ENCODE measurements at places on chromosomes 2 and 18. TPM values are rescaled to one million over a fixed set of nuclear protein-coding genes. Genes with fewer than 3 reads are reported as not detected.

Gene AGXT
- not detected for total RNA-seq

Gene MAB21L4
- 35.7 TPM for total RNA-seq

Gene KCNJ13
- not detected for total RNA-seq

Gene CRYGB
- not detected for total RNA-seq

Gene AMER3
- total RNA-seq: not detected

Gene TBR1
- 0.08 TPM for total RNA-seq

Gene DTNA
- 12.7 TPM for total RNA-seq

Gene GALNT1
- total RNA-seq: 82.5 TPM

DNA sequence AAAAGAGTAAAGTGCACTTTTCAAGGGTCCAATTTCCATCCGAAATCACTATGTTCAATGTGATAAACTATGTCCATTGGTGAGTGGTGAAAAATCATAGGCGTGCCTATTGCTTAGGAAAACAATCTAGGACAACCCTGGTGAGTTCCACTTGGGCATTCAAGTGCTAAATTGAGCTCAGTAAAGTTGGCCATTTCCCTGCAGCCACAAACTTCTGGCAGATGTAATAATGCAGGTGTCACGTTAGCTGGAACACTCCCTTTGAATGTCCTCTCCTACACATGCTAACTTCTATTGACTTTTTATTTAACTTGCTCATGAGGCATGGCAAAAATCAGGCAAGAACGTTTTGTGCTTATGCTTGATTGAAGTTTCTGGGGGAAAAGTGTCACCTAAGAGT, 67.1 kb downstream of the CPS1 start:
- no peaks in the 10 kb centered on the region for H3K4me1 ChIP-seq

GRCh38 chr2:71786291-71787107, 333.1 kb downstream of the DYSF start:
- H3K27me3 ChIP-seq: no peaks in the 10 kb centered on the region
- no peaks in the 10 kb centered on the region for H3K4me1 ChIP-seq
- no peak for DNase-seq
- H3K4me3 ChIP-seq: no peak overlapping the region
- H3K27ac ChIP-seq: no peak overlapping the region

- no peaks in the 10 kb centered on the region for H3K27me3 ChIP-seq
- no peak overlapping the region for H3K4me3 ChIP-seq
- H3K4me1 ChIP-seq: no peaks in the 10 kb centered on the region
- no peak for DNase-seq
- no peaks in the 10 kb centered on the region for H3K36me3 ChIP-seq
Measured at GRCh38 chr18:30748541-30748940, 294.0 kb downstream of the DSC3 start.

DNA sequence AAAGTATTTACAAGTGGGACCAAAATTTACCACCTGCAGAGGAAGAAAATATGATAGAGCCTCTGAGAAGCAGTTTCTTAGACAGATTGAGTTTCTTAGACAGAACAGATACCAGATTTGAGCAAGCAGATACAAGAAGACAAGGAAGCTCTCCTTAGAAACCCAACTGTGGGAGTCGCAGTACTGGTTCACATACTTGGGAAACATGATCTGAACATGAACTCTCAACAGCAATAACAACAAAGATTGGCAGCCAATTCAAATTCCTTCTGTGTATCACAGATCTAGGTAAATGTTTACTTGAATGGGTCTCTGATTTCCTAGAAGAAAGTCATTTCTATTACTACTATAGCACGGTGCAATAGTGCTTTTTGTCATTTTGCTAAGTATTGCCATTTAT, 82.1 kb downstream of the OLA1 start:
- no peak for DNase-seq
- peaks cover 4% of the 10 kb centered on the region for H3K36me3 ChIP-seq
- no peaks in the 10 kb centered on the region for H3K27me3 ChIP-seq
- H3K4me1 ChIP-seq: no peaks in the 10 kb centered on the region

GRCh38 chr2:226673314-226673723, 126.3 kb downstream of the IRS1 start:
- no peaks in the 10 kb centered on the region for H3K27me3 ChIP-seq
- no peak overlapping the region for H3K4me3 ChIP-seq
- H3K36me3 ChIP-seq: no peaks in the 10 kb centered on the region
- no peaks in the 10 kb centered on the region for H3K4me1 ChIP-seq
- peak; percentile 38 for DNase-seq

DNA sequence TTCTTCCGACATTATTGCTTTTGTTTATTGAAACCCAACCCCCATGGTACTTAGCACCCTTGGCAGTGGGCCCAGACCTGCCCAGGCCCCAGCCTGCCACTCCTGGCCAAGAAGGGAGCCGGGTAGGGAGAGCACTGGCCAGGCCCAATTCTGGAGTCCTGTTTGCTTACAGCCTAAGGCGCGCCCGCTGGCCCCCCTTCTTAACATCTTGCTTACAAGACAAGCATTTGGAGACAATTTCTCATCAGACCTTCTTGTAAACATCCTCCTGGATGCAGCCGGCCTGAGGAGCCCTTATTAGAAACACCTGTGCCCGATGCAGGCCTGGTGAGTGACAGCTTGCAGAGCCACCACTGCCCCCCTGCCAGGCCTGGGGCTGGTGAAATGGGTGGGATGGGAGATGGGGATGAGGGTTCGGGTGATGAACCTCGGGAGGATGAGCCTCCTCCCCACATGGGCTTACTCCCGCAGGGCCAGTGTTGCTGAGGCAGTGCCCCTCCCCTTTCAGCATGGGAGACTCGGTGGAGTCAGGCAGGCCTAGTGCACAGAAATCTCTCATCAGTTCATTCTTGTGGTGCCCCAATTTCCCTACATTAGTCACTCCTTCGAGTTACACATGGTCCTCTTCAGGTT, 217.5 kb downstream of the CYP26B1 start:
- H3K4me3 ChIP-seq: no peak overlapping the region
- no peaks in the 10 kb centered on the region for H3K36me3 ChIP-seq
- DNase-seq: no peak
- H3K27me3 ChIP-seq: no peaks in the 10 kb centered on the region
- no peak overlapping the region for H3K27ac ChIP-seq

GRCh38 chr18:34773961-34774766, 64.1 kb downstream of the DTNA start:
- no peaks in the 10 kb centered on the region for H3K27me3 ChIP-seq
- peaks cover 4% of the 10 kb centered on the region for H3K4me1 ChIP-seq
- H3K4me3 ChIP-seq: no peak overlapping the region
- H3K27ac ChIP-seq: no peak overlapping the region
- no peaks in the 10 kb centered on the region for H3K36me3 ChIP-seq

- H3K4me3 ChIP-seq: no peak overlapping the region
- H3K27ac ChIP-seq: no peak overlapping the region
- no peak for DNase-seq
Measured at GRCh38 chr18:35861367-35862118, 110.9 kb upstream of the RMP24 start.

- H3K4me3 ChIP-seq: no peak overlapping the region
- DNase-seq: no peak
- H3K27me3 ChIP-seq: peaks cover under 1% of the 10 kb centered on the region
- no peaks in the 10 kb centered on the region for H3K4me1 ChIP-seq
Measured at GRCh38 chr2:198297350-198297749, 493.0 kb downstream of the PLCL1 start.
